ENCODE measurements at places on chromosomes 1 and 21.

GRCh38 chr1:111961773-111962565, 27.5 kb downstream of the KCND3 start:
- DNase-seq = no peak

DNA sequence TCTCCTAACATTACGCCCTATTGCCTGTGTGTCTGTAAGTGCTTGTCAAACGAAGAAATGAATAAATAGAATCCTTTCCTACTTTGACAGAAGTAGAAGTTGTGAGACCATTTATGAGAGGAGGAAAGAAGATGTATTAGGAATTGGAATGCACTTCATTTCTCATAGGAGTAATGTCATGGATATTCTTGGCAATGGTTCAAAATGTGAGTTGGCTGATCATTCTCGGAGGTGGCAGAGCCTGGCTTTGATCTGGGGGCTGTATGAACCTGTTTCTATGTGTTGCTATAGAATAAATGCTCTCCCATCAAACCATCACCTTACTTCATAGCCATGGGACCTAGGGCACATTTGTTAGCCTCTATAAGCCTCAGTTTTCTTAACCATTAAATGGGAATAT, 10.1 kb upstream of the SERBP1 start:
- DNase-seq = no peak

- no peak for DNase-seq
Observed at GRCh38 chr1:221911714-221912113, 169.8 kb upstream of the DUSP10 start.

DNA sequence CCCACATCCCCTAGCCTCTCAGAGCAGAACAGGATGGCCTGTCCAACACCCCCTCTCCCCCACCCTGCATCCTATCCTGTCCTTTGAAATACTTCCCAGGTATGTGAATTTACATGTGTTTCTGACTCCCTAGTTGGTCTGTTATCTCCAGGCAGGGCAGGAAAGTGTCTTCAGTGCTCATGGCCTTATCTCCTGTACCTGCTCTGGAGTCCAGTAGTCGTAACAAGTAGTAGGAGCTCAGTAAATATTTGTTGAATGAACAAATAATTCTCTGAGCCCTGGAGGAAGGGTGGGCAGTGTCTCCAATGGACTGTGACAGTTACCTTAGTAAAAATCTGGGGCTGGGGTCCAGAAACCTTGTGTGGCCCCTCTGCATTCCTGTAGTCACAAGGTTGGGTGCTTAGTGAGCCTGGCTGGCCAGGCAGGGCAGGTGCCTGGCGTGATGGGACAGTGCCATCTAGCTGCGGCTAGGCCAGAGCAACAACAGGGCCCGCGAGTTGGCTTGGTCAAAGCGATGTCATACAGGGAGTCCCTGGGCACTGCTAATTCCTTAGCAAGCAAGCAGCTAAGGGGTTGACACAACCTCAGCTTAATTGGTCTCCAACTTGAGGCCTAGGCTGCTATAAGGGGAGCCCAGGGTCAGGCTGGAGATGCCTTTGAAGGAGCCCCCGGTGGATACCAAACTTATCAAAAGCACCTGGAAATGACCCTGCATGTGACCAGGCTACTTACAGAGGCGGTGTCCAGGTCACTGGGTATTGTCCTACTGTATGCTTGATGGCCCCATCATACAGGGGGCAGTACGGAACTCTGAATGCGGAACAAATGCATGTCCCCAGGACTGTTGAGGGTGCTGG, 89.0 kb upstream of the PPM1J start:
- peak; percentile 73 for DNase-seq

DNA sequence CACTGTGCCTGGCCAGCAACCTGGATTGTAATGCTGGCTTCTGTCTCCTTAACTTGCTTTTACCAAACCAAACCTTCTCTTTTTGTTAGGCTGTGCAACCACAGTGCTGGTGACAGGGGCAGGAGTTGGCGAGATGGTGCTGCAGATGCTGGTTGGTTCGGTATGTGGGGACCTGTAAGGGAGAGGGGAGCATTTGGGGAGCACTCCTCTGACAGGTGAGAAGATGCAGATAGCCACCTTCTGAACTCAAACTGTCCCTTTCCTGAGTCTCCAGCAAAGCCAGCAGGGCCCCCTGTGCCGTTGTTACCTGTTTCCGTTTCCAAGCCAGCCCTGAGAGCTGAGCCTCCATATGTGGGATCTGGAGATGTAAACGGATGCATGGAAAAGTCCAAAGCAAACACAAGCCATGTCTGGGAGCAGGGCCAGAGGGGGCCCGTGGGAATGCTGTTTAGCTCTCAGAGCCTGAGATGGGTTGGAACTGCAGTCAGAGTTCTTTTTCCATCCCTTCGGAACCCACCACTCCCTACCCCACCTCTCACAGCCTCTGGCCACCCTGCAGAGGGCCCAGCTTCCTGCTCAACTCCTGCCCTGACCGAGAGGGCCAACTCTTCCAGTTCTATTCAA, 34.0 kb downstream of the ELK4 start:
- DNase-seq = no peak

- DNase-seq = no peak
Observed at GRCh38 chr1:93779540-93780165, 98.0 kb upstream of the BCAR3 start.

- DNase-seq = no peak
Observed at GRCh38 chr1:117250061-117250606, 39.4 kb upstream of the VTCN1 start.

DNA sequence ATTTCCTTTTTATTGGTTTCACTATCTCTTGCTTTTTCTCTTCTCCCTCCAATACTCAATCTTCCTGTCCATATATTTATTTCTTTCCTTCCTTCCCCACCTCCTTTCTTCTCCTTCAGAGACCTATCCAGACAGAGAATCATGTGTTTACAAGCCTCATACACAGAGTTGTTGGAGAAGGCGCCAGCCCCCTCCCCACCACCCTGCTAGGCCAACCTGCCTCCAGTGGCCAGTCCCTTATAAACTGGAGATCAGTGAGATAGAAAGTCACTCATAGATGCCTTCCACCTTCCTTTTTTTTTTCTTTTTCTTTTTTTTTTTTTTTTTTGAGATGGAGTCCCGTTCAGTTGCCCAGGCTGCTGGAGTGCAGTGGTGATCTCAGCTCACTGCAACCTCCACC, 53.3 kb downstream of the CD247 start:
- peak; percentile 5 for DNase-seq

- no peak for DNase-seq
Observed at GRCh38 chr1:181075766-181076350, 12.6 kb upstream of the IER5 start.

DNA sequence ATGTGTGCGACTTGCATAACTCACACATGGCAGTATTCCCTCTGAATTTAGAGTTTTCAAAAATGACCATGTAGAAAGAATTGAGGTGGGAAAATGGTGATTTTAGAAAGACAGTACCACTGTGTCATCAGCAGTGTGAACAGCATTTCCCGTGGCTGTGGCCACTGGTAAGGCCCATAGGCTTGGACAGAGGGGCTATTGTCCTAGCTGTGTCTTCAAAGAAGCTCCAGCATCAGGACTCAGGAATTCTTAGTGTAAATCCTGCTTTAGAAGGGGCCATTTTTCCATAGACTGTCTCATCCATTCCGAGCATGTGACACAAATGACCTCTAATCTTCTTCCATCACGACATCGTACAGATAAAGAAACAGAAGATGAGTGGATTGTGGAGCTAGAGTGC, 119.3 kb upstream of the BACE2 start:
- DNase-seq = no peak

- no peak for DNase-seq
Observed at GRCh38 chr1:243819438-243819839, 30.6 kb downstream of the AKT3 start.

DNA sequence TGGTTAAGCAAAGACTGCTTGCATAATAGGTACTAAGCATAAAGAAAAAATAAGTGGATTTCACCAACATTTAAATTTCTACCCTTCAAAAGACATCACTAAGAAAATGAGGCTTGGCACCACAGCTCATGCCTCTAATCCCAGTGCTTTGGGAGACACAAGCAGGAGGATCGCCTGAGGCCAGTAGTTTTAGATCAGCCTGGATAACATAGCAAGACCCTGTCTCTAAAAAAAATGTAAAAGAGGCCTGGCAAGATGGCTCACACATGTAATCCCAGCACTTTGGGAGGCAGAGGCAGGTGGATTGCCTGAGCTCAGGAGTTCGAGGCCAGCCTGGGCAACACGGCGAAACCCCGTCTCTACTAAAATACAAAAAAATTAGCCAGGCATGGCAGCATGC, 73.0 kb downstream of the PIGK start:
- no peak for DNase-seq

DNA sequence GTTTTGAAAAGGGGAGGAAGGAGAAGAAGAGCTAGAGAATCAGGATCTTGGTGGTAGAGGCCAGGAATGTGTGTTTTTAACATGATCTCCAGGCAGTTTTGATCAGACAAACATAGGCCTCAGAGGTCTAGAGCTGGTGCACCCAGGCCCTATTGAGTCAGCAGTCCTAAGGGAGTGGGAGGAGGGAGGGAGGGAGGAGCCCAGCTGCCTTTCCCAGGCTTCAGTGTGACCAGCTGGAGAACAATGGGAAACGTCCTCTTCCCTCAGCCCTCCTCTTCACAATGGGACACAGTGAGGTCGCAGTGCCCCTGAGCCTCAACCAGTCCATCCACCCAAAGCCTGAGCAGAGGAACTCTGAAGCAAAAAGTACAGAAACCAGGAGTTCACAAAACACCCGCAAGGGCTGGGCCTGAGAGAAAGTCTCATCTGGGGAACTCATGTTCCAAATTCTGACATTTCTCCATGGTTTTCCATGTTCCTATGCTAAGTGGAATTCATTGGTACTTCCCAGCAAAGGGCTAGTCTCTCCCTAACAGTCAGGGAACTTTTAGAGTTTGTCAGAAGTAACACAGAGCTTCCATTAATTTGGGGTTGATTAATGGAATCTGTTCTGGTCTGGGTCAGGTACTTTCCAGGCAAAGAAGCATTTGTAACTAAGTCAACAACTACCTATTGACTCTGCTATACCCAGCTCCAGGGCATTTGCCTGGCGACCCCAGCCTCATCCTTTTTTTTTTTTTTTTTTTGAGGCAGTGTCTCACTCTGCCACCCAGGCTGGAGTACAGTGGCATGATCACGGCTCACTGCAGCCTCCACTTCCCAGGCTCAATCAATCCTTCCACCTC, 37.5 kb downstream of the ELAPOR1 start:
- no peak for DNase-seq

- no peak for DNase-seq
Observed at GRCh38 chr1:183270541-183271141, 84.6 kb downstream of the LAMC2 start.

GRCh38 chr1:114130846-114131525, 22.7 kb downstream of the SYT6 start:
- no peak for DNase-seq

GRCh38 chr1:59367301-59368007, 70.6 kb downstream of the FGGY start:
- DNase-seq = no peak

- no peak for DNase-seq
Observed at GRCh38 chr1:112975336-112975735, 19.3 kb upstream of the SLC16A1 start.

GRCh38 chr1:25166847-25167246, 65.5 kb downstream of the SYF2 start:
- no peak for DNase-seq

DNA sequence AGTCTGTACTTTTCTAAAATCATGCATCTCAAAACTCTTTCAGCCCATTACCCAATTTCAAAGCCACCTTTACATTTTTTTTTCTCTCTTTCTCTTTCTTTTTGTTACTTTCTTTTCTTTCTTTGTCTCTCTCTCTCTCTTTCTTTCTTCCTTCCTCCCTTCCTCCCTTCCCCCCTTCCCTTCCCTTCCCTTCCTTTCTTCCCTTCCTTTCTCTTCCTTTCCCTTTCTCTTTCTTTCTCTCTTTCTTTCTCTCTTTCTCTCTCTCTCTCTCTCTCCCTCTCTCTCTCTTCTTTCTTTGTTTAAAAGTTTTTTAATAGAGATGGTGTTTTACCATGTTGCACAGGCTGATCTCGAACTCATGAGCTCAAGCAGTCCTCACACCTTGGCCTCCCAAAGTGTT, 11.5 kb downstream of the ZMYM4 start:
- no peak for DNase-seq

DNA sequence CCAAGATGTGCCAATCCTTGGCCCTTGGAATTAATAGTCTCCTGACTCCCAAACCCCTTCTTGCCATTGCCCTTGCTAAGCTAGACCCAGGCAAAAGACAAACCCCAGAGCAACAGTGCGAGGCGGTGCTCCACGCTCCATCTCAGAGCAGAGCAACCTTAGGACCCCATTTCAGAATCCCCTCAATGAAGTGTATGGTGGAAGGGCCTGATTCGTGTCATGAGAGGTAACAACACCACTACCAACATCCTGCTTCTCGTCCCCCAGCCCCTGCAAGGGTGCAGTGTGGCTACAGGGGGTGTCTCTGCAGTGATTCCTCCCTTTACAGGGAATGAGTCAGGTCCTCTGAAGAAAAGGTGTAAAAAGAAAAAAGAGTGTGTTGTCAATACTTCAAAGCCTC, 103.9 kb upstream of the IRF2BP2 start:
- no peak for DNase-seq

DNA sequence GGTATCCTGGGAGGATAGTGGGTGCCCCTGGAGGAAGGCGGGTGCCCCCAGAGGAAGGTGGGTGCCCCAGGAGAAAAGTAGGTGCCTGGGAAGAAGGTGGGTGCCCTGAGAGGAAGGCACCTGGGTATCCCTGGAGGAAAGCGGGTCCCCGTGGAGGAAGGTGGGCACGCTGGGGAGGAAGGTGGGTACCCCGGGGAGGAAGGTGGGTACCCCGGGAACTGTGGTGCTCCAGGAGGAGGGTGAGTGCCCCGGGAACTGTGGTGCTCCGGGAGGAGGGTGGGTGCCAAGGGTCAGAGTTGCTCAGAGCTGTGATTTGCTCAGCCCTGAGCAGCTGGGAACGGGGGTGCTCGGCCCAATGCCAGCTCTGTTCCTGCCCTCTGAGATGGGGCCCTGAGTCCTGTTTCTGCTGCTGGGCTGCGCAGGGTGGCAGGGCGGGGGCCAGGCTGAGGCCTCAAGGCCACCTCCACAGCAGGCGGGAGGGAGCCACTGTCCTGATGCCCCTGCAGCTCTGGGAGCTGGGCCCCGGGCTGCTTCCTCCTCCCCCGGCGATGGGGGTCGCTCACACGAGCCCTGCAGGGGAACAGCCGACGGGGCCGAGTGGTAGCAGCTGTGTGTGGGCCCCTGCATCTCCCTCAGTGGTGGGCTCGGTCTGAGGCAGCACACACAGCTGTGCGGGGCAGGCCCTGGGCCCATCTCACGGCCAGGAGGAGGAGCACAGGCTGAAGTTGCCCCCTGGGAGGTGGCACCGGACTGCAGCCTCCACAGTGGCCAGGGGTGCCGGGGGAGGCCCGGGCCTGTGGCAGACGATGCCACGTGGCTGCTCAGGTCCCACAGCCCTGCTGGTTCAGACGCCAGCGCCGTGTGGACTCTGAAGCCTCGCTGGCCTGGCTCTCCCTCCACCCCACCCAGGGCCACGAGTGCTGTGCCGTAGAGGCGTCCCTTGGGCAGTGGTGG, 57.4 kb downstream of the SLX9 start:
- no peak for DNase-seq

DNA sequence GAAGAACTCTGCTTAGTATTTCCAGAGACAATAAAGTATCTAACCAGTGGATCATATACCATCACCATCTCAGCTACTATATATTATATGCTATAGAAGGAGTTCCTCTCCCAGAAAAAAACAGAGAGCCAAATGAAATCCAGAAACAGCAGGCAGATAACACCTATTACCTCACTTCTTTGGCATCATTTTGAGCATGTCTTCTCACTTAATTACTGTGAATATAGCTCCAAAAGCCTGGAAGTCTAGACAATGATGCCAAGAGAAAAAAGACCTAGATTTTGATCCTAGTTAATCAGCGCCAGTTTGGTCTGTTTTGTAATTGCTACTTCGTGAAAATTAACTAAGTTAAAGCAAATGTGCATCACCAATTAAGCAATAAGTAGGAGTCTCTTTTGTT, 131.3 kb downstream of the EIF4G3 start:
- no peak for DNase-seq

Measured in activated naive CD4-positive, alpha-beta T cell treated with anti-CD3 and anti-CD28 coated beads, Interleukin-2, amount 10 ng/mL, durations not matched to agents 7 days and 5 days (primary cell).